Fibroblast of skin of abdomen (primary cell): ENCODE measurements at places on chromosomes 13 and 19.

DNA sequence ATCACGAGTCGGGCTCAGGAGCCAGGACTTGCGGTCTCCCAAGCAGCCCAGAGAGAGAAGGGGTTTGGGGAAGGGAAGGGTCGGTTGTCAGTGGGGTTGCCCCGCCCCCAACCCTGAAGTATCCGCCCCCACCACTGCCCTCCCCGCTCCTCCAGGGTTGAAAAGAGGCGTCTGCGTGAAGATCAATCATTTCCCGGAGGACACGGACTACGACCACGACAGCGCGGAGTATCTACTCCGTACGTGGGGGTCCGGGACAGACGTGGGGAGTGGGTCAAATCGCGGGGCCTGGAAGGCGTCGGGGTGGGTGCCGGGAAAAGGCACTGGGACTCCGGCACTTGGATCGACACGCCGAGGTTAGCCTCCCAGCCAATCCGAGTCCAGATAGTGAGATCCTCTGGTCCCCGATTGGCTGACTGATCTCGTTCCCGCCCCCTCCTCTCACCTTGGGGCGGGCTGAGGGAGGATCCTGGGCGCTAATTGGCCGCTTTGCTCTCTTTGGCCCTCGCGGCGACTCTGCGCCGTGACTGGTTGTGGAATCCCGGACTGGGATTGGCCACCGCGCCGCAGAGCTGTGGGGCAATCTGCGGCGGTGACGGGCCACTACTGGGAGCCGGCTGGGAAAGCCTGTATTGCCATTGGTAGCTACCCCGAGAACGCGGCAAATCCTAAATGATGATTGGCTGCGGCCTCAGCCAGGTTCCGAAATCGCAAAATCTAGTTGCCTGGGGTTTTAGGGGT, 13.3 kb upstream of the CACNG6 start:
- peak; percentile 82 for DNase-seq

GRCh38 chr13:91950803-91951202, 552.4 kb downstream of the GPC5 start:
- DNase-seq, result no peak

GRCh38 chr13:53501387-53501786, 472.8 kb downstream of the OLFM4 start:
- DNase-seq, result no peak

DNA sequence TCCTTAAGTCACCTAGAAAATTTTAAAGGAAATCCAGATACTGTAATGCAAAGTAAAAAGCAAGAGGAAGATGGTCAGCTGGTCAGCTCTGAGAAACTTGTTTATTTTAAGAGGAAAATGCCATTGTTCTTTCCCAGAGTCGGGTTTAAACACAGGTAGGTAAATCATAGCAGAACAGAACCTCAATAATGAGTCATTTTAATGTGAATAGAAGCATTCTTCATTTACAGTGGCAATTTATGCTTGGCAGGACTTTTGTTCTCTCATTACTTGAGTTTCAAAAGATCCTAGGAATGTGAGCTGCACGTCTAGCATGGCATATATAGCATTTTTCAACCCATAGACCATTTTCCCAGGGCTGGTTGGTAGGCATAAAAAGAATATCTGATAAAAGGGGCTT, 132.3 kb downstream of the LIG4 start:
- DNase-seq, result no peak

- DNase-seq, result no peak
These were observed 33.9 kb upstream of the CEACAM21 start for GRCh38 chr19:41541990-41542584.
